Neural crest cell (in vitro differentiated cells): ENCODE measurements at places on chromosomes 7 and 10. TPM values are rescaled to one million over a fixed set of nuclear protein-coding genes. Genes with fewer than 3 reads are reported as not detected.

GRCh38 chr7:42645906-42646305 is 266.0 kb downstream of the C7orf25 start:
- no peak overlapping the region for H3K27ac ChIP-seq
- DNase-seq, result no peak
- peaks cover 3% of the 10 kb centered on the region for H3K36me3 ChIP-seq
- H3K4me1 ChIP-seq, result peaks cover 8% of the 10 kb centered on the region

GRCh38 chr7:158023681-158024350 is 563.8 kb downstream of the PTPRN2 start:
- no peaks in the 10 kb centered on the region for H3K36me3 ChIP-seq
- peak overlapping the region; percentile 71 for H3K27ac ChIP-seq
- H3K4me3 ChIP-seq, result no peak overlapping the region
- no peaks in the 10 kb centered on the region for H3K27me3 ChIP-seq

The RPEL1 gene
- total RNA-seq, result not detected in 2 replicates

The PRRT4 gene
- 3.1 and 3.3 TPM in 2 replicates for total RNA-seq

DNA sequence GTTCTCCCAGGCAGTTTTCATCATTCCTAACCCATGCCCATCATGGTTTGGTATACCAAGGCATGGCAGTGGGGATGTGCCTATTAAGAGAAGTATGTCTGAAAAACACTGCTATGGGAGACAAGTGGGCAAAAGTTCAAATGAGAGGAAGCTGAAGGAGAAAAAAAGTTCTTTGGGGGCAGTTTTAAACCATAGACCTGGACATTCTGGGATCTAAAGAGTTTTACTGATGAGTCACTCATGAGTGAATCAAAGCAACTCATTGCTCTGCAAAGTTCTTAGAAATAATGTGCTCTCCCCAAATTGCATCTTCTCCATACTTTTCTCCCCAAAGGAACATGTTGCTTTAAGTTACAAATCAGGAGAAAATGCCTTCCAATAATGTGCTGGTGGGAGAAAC is 256.9 kb upstream of the MTPN start:
- no peak overlapping the region for H3K27ac ChIP-seq
- H3K27me3 ChIP-seq, result no peaks in the 10 kb centered on the region
- DNase-seq, result no peak
- peaks cover 3% of the 10 kb centered on the region for H3K36me3 ChIP-seq
- no peak overlapping the region for H3K4me3 ChIP-seq
- H3K4me1 ChIP-seq, result no peaks in the 10 kb centered on the region

GRCh38 chr10:95729323-95730055 is 26.5 kb upstream of the ENTPD1 start:
- no peaks in the 10 kb centered on the region for H3K4me1 ChIP-seq
- H3K27me3 ChIP-seq, result peaks cover 4% of the 10 kb centered on the region
- no peak overlapping the region for H3K27ac ChIP-seq
- H3K4me3 ChIP-seq, result no peak overlapping the region
- no peak for DNase-seq
- H3K36me3 ChIP-seq, result peaks cover 2% of the 10 kb centered on the region

The MET gene
- total RNA-seq, result 3.4 and 4.0 TPM in 2 replicates

The PRSS58 gene
- total RNA-seq, result not detected in 2 replicates

GRCh38 chr10:133170092-133170491 is 10.1 kb downstream of the KNDC1 start:
- no peak for DNase-seq
- no peaks in the 10 kb centered on the region for H3K4me1 ChIP-seq
- peaks cover 10% of the 10 kb centered on the region for H3K36me3 ChIP-seq
- H3K27ac ChIP-seq, result no peak overlapping the region

DNA sequence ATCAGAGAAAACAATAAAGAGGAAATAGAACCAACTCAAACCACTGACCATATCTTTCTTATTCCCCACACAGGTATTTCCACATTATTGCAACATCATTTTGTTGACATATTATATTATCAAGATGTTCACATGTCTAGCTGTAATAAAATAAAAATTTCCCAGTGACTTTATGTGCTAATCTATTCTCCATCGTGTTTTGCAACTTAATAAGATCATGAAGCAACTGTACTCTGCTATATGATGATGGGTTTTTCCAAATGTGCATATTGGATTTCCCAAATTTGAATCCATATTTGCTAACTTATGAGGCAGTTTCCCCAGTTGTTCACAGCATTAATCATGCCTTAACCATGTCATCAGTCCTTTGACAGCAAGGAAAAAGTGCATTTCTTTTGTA is 127.8 kb downstream of the ITGB8 start:
- no peak overlapping the region for H3K4me3 ChIP-seq
- no peaks in the 10 kb centered on the region for H3K4me1 ChIP-seq
- no peaks in the 10 kb centered on the region for H3K27me3 ChIP-seq
- no peaks in the 10 kb centered on the region for H3K36me3 ChIP-seq
- no peak for DNase-seq

GRCh38 chr7:107860981-107861652 is 29.9 kb upstream of the DLD start:
- no peak overlapping the region for H3K27ac ChIP-seq
- H3K27me3 ChIP-seq, result peaks cover 4% of the 10 kb centered on the region
- H3K4me1 ChIP-seq, result no peaks in the 10 kb centered on the region
- DNase-seq, result no peak
- no peaks in the 10 kb centered on the region for H3K36me3 ChIP-seq

- peak overlapping the region; percentile 67 for H3K27ac ChIP-seq
- H3K4me1 ChIP-seq, result peaks cover 4% of the 10 kb centered on the region
- no peak overlapping the region for H3K4me3 ChIP-seq
Observed at GRCh38 chr10:74160013-74160412, 9.0 kb downstream of the ADK start.

DNA sequence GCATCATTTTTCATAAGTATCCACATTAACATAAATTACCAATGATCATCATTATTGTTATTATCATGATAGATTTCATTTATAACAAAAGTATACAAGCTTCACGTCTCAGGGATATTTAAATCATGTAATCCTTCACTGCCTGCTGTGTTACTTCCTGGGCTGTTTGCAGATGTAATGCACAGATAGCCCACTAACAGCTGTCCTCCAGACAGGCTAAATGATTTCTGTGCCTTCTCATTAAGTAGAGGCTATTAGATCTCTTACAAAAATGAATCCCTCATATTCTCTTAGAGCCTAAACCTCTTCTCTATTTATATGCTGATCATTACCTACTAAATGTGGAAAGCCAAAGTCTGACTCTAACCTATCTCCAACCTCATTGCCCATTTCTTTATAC is 9.3 kb downstream of the PCLO start:
- no peak overlapping the region for H3K27ac ChIP-seq
- peaks cover 6% of the 10 kb centered on the region for H3K36me3 ChIP-seq
- H3K27me3 ChIP-seq, result no peaks in the 10 kb centered on the region

The AGR3 gene
- not detected in 2 replicates for total RNA-seq

DNA sequence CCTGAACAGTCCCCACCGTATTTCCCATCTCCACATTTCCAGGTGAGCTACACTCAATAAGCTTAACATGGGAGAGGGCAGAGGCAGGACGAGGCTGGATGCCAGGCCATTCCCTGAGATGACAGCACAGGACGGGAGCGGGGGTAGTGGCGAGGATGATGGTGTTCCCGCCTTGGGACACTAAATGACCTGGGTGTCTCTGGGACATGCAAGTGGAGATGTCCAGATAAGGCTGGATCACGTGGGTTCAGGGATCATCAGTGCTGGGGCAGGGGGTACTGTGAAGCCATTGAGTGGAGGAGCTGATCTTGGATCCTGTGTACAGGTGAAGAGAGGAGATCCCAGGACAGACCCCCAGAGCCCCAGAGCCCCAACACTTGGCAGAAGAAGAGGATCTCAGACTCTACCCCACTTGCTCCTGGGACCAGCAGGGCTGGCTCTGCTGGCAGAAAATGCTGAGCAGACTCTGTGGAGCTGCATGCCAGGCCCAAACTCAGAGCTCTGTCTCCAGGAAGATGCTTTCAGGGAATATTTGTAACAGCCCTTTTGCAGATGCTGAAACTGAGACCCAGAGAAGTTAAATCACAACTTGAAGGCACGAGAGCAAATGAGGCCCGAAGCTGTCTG is 29.7 kb upstream of the HSPA12A start:
- H3K36me3 ChIP-seq, result no peaks in the 10 kb centered on the region
- no peak for DNase-seq
- H3K27ac ChIP-seq, result no peak overlapping the region
- no peak overlapping the region for H3K4me3 ChIP-seq

DNA sequence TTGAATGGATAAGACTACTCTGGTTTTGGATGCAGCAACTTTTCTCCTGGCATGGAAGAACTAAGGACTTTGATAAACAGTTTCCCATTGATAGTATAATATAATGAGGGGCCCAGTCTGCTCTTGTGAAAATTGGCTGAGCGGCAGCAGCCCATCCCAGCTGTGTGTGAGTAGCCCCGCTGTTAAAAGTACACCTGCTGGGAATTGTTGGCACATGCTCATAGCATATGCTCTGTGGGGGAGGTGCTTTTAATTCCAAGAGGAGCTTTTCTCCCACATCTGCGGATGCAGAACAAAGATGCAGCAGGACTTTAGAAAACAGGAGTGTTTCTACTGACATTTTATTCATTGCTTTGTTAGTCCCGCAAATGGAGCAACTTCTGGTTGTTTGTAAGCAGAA is 19.0 kb downstream of the SRI start:
- DNase-seq, result no peak
- H3K4me3 ChIP-seq, result no peak overlapping the region
- peaks cover 11% of the 10 kb centered on the region for H3K4me1 ChIP-seq
- no peak overlapping the region for H3K27ac ChIP-seq
- H3K36me3 ChIP-seq, result peaks cover 14% of the 10 kb centered on the region
